ENCODE measurements at places on chromosomes 1 and 21. TPM values are rescaled to one million over a fixed set of nuclear protein-coding genes. Genes with fewer than 3 reads are reported as not detected.

DNA sequence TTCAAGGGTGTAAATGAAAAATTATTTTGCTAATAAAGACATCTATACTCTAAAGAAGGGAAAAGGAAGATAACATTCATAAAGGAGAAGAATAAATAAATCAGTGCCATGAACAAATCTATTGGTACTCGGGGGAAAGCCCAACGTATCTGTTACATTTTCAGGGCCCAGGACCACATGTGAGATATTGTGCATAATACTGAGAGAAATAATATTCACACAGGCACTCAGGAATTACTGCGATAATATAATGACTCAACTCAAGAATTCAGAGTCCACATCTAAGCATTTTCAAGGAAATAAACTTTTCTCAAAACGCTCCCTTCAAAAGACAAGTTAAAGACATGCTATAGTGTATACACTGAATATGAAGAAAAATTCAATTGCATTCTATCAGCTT is 108.8 kb downstream of the SMYD2 start:
- H3K27me3 ChIP-seq, result no peaks in the 10 kb centered on the region
- no peak overlapping the region for H3K4me3 ChIP-seq
- no peak for DNase-seq
- H3K36me3 ChIP-seq, result peaks cover 74% of the 10 kb centered on the region

SH3D21 gene
- 0.69 TPM for total RNA-seq

DNA sequence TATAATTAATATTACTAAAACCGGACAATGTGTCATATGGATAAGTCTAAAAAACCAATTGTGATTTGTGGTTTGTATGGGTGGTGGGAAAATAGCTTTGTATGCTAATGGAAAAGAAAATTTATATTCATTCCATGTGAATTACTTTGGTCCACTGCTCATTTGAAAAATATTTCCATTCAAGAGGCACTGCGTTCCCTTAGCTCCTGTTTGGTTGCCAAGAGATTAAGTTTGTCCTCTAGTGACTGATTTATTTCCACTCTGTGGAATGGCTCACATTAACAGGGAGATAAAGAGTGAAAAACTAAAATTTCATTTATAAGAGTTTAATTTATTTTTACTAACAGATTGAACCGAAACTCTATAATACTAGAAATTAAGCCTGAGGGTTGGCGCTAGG is 744.1 kb upstream of the CHRM3 start:
- DNase-seq, result no peak
- no peaks in the 10 kb centered on the region for H3K27me3 ChIP-seq
- no peaks in the 10 kb centered on the region for H3K36me3 ChIP-seq
- H3K4me3 ChIP-seq, result no peak overlapping the region
- no peak overlapping the region for H3K27ac ChIP-seq
- H3K4me1 ChIP-seq, result no peaks in the 10 kb centered on the region

- no peak for DNase-seq
- peak overlapping the region; percentile 56 for H3K27ac ChIP-seq
- H3K36me3 ChIP-seq, result no peaks in the 10 kb centered on the region
- peaks cover 10% of the 10 kb centered on the region for H3K4me1 ChIP-seq
- H3K27me3 ChIP-seq, result no peaks in the 10 kb centered on the region
Measured at GRCh38 chr1:36320291-36320761, 3.1 kb downstream of the EVA1B start.

DNA sequence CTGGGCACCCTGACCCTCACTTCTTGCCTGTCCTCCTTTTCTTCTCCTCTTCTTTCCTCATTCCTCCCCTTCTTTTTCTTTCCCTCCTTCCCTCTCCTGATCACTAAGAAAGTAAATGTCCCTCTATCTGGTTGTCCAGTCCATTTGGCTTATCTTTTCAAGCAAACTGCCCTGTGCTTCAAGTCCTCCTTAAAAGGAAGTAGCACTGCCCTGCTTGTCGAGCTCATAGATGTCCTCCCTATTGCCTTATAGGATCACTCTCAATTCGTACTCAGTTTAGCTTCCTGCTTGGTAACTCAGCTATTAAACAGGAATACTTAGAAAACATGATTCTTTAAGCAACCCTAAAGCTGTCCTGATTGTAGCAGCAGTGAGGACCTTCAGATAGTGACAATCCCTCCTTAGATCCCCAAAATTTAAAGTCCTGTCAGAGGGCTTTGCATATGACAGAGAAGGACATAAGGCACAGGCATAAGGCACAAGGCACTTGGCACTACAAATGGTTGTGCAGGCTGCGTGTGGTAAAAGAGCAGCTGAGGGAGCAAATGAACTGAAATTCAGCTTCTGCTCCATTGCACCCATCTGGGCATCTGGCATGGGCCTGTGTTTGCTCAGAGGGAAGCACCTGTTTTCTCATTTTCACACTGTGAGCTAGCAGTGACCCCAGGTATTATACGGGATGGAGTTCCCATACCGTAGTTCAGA is 26.1 kb upstream of the SLAMF6 start:
- no peaks in the 10 kb centered on the region for H3K4me1 ChIP-seq
- H3K4me3 ChIP-seq, result no peak overlapping the region
- DNase-seq, result no peak
- no peaks in the 10 kb centered on the region for H3K36me3 ChIP-seq

GRCh38 chr1:232664844-232665777 is 35.2 kb upstream of the SIPA1L2 start:
- no peak overlapping the region for H3K27ac ChIP-seq
- H3K4me1 ChIP-seq, result no peaks in the 10 kb centered on the region
- H3K36me3 ChIP-seq, result no peaks in the 10 kb centered on the region
- no peak for DNase-seq

DNA sequence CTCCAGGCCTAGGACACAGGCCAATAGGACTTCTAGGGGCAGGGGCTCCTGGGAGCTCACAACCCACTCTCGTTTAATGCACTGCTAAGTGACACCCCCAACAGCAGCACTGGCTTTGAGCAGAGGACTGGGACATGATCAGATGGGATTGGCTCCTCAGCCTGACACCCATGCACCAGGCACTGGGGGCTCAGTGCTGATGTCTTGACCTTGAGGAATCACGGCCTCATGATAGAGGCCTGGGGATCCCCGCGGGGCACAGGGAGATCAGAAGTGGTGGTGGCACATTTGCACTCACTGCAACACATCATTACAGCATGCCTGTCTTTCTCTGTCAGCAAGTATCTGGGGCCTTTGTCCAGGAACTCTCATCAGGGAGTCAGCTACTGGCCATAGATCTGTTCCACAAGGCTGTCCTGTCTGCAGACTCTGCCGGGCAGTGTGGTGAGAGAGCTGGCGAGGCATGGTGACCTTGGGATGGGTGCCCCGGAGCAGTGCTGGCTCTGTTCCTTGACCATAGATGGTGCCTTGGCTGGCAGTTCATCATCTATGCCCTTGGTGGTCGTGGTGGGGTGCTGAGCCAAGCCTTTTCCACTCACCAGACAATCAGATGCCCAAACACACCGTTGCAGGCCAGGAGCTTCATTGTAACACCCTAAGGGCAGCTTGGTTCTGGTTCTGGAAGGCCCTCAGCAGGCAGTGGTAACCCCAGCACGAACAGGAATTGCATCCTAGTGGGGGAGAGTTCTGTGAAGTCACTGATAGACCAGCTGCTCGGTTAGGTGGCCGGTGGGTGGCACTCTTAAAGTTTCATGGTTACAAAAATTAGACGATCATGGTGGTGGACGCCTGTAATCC is 22.2 kb upstream of the PARP1 start:
- H3K27ac ChIP-seq, result no peak overlapping the region
- no peak for DNase-seq
- no peaks in the 10 kb centered on the region for H3K36me3 ChIP-seq
- H3K27me3 ChIP-seq, result peaks cover 14% of the 10 kb centered on the region
- H3K4me1 ChIP-seq, result no peaks in the 10 kb centered on the region

- no peak overlapping the region for H3K27ac ChIP-seq
- no peaks in the 10 kb centered on the region for H3K27me3 ChIP-seq
- peaks cover 34% of the 10 kb centered on the region for H3K4me1 ChIP-seq
- no peaks in the 10 kb centered on the region for H3K36me3 ChIP-seq
- H3K4me3 ChIP-seq, result no peak overlapping the region
Measured at GRCh38 chr1:197195100-197195499, 48.6 kb upstream of the ASPM start.

DNA sequence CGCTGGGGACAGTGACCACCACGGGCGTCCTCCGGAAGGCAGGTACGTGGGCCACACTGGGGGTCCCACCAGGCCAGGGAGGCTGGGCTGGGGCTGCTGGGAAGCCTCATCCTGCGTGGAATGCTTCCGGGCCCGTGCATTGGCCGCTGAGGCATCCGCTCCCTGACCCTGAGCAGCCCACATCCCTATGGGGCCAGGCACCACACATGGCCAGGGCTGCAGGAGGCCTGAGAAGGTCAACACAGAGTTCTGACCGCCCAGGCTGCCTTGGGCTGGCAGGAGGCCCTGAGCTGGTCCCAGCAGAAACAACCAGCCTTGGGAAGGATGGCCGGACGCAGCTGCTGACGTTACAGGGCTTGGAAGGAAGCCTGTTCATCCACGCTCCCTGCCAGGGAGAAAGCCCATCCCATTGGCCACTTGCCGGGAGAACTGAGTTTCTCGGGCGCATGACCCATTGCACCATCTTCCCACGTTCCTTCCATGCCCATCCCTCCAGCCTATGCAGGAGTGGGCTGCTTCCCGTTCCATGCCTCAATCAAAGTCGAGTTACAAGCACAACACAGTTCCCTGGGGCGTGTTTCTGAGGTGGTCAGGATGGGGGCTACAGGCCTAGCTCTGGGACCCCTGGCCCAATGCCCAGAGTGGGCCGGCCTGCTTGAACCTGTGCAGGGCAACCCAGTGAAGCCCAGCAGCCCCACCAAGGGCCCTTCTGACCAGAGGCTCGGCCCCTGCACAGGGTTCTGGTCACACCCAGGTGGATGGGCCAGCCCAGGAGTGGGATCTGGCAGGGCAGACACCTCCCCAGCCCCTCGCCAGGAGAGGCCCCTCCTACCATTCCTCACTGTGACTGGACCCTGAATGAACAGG is 31.7 kb downstream of the TRIM11 start:
- no peaks in the 10 kb centered on the region for H3K27me3 ChIP-seq
- peak overlapping the region; percentile 77 for H3K27ac ChIP-seq
- H3K4me1 ChIP-seq, result peaks cover 16% of the 10 kb centered on the region
- no peak overlapping the region for H3K4me3 ChIP-seq
- peak; percentile 91 for DNase-seq

GRCh38 chr1:22387919-22388580 is 63.6 kb upstream of the ZBTB40 start:
- no peaks in the 10 kb centered on the region for H3K4me1 ChIP-seq
- H3K4me3 ChIP-seq, result no peak overlapping the region
- H3K27ac ChIP-seq, result no peak overlapping the region
- peaks cover 65% of the 10 kb centered on the region for H3K27me3 ChIP-seq
- DNase-seq, result no peak

DNA sequence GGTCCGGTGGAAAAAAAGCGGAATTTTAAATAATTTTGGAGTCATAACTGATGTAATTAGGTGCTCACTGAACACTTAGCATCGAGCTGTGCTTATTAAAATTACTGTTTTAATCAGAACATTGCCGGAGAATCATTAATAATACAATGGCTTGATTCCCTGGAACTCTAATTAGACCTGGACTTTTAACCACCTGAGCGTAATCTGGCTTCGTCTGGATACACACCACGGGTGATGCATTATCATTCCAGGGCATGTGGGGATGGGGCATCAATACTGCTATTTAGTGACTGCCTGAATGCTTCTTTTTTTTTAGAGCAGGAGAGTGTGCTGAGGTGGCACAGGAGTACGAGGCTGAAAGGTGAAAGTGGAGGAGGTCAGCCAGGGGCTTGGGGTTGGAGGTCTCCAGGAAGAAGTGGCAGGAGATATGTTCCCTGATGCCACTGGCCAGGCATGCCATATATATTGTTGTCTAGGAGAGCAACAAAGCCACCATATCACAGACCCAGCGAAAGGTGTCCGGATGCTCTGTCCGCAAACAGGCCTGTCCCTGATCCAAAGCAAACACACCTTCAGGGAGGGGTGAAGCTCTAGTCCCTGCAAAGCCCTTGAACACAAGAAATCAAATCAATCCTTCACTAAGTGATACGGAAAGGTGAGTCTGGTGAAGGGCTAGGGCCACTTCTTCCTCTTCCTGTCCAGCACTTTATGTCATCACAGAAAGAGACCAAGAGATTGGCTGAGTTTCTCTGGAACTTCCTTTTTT is 125.2 kb downstream of the PLXNA2 start:
- H3K4me1 ChIP-seq, result peaks cover 25% of the 10 kb centered on the region
- H3K27me3 ChIP-seq, result no peaks in the 10 kb centered on the region
- H3K36me3 ChIP-seq, result no peaks in the 10 kb centered on the region
- no peak overlapping the region for H3K4me3 ChIP-seq
- no peak overlapping the region for H3K27ac ChIP-seq

GRCh38 chr1:206005778-206006180 is 2.6 kb upstream of the RAB7B start:
- H3K27ac ChIP-seq, result no peak overlapping the region
- peaks cover 20% of the 10 kb centered on the region for H3K4me1 ChIP-seq
- DNase-seq, result no peak
- no peaks in the 10 kb centered on the region for H3K27me3 ChIP-seq
- no peak overlapping the region for H3K4me3 ChIP-seq

GRCh38 chr1:109763646-109764415 is at the start of gene EPS8L3:
TSS of gene EPS8L3 (minus strand) at chr1:109763923. CDS start at chr1:109761749, 2,174 bp downstream.
- H3K4me3 ChIP-seq, result no peak within 1 kb of the TSS
- peak; percentile 45 for DNase-seq
- no peaks in the 10 kb centered on the region for H3K36me3 ChIP-seq
- H3K4me1 ChIP-seq, result no peaks in the 10 kb centered on the region
- H3K27ac ChIP-seq, result no peak within 1 kb of the TSS

DNA sequence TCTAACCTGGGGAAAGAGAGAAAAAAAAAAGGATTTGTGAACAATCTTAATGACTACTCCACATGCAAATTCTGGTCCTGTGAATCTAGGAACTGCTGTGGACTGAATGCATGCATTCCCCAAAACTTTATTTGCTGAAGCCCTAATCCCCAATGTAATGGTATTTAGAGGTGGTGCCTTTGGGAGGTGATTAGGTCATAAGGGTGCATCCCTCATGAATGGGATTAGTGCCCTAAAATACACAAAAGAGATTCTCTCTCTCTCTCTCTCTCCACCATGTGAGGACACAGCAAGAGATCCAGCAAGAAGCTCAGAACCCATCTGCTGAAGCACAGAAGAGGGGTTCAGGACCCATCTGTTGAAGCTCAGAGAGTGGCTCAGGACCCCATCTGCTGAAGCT is 26.2 kb upstream of the KIRREL1 start:
- no peak overlapping the region for H3K27ac ChIP-seq
- no peaks in the 10 kb centered on the region for H3K36me3 ChIP-seq
- H3K4me1 ChIP-seq, result peaks cover 4% of the 10 kb centered on the region
- H3K27me3 ChIP-seq, result no peaks in the 10 kb centered on the region
- no peak overlapping the region for H3K4me3 ChIP-seq

HSPB7 gene
- total RNA-seq, result 3,738 TPM

MAP3K7CL gene
- total RNA-seq, result 32.0 TPM

DNA sequence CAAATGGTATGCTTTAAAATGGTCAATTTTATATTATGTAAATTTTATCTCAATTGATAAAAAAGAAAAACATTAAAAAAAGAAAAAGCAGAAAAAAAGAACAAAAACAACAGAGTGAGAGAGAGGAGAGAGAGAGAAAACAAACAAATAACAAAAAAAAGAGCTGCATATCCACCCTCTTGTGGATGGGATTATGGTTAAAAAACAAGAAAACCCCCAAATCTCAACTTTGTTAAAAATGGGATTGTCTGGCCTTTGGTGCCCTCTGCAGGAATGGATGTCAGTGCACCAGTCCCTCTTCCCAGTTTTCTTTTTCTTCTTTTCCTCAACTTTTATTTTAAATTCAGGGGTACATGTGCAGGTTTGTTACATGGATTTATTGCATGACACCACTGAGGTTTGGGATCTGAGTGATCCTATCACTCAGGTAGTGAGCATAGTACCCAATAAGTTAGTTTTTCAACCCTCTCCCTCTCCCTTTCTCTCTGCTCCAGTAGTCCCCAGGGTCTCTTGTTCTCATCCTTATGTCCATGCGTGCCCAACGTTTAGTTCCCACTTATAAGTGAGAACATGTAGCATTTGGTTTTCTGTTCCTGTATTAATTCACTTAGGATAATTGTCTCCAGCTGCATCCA is 28.1 kb downstream of the RNF187 start:
- H3K27ac ChIP-seq, result no peak overlapping the region
- no peak for DNase-seq
- no peaks in the 10 kb centered on the region for H3K36me3 ChIP-seq

SLAMF7 gene
- total RNA-seq, result 0.79 TPM

RAB25 gene
- total RNA-seq, result not detected
